ENCODE measurements at places on chromosomes 5 and 9.

- no peak for DNase-seq
Measured at GRCh38 chr5:168446983-168447619, 39.2 kb upstream of the RARS1 start.

DNA sequence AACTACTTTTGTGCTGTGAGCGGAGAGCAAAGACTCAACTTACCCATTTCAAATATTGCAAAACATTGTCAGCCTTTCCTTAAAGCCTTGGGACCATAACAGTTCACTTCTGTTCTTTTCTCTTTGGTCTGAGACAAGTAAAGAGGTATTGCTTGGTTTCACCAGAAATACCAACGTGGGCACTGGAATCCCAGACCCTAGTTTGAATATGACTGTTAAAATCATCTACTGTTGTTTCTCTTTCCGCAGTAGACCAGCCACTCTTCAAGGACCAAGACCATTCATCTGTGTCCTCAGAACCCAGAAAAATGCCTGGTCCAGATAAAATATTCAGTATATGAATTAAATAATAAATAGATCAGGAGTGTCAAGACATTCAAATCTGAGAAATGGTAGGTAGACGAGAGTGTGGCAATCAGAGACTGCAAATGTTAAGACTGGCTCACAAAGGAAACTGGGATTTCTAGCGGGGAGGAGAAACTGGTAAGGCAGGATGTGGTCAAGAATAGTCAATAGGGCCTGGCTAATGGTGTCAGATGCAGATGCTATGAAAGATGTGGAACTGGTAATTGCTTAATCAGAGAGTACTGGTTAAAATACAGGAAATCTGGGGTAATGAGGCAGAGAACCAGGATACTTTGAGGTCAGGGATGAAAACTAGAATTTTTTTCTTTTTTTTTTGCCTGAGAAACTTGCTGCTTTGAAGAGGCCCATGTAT lies 82.1 kb upstream of the IL33 start:
- DNase-seq: no peak

DNA sequence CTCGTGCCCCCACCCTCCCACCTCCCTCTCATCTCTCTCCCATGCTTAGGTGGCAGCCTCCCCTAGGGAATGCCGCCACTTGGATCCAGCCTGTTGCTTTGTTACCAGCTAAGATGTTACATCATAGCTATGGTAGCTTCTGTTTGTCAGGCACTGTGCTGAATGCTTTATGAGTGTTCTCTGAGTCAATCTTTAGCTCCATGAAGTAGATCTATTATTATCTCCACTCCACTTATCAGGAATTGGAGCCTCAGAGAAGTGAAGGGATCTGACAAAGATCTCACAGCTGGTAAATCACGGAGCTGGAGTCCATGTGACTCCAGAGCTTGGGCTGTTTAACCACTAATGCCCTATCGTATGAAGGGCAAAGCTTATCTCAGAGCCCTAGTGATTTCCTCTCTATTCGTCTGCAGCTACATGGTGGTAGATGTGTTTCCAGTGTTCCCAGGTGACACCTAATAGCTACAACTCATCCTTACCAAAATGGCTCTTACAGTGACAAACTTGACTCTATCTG lies 54.1 kb downstream of the GARNL3 start:
- no peak for DNase-seq

- DNase-seq: no peak
Measured at GRCh38 chr9:127058011-127058644, 64.3 kb downstream of the ANGPTL2 start.

DNA sequence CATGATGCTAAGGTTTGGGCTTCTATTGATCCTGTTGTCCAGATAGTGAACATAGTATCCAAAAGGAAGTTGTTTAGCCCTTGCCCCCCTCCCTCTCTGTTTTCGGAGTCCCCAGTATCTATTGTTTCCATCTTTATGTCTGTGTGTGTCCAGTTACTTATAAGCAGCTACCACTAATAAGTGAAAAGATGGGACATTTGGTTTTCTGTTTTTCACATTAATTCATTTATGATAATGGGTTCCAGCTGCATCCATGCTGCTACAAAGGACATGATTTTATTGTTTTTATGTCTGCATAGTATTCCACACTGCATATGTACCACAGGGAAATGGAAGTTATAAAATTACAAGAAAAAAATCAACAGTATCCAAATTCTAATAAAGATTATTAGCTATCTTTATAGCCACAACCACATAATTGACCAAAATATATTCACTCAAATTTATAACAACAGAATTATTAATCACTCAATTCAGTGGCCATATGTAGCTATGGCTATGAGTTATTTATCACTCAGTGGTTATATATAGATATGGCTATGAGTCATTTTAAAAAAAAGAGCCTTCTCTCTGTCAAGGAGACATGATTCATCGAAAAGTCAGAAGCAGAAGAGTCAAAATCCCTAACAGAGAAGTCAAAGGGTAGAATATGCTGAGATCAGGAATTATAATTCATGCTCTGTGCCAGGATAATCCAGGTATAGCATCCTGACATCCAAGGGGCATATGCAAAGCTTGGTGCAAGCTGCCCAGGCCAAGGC lies 367.5 kb downstream of the DEPDC1B start:
- DNase-seq: no peak

GRCh38 chr5:141681695-141682641 lies at the start of gene ARAP3:
ARAP3 (minus strand) TSS chr5:141682230; CDS start chr5:141680486, 1,744 bp downstream.
- peak; percentile 49 for DNase-seq
